Inflammatory macrophage treated with lipopolysaccharide for 4 hours (primary cell): ENCODE measurements at places on chromosomes 11 and 22.

DNA sequence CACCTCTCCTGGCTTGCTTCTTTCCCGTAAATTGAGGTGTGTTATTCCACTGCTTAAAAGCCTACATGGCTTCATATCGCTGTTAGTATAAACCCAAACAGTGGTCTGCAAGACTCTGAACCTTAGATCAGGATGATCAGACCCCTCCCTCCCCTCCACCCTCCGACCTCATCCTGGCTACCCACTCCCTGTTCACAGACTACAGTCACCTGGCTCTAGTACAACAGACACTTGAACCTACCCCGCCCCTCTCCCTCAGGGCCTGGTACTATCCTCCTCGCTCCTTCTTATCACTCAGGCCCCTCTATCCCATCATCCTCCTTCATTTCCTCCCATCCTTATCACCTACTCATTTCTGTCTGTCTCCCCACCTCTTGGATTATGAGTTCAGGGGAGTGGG lies 20.1 kb downstream of the PTPRJ start:
- DNase-seq, result no peak

DNA sequence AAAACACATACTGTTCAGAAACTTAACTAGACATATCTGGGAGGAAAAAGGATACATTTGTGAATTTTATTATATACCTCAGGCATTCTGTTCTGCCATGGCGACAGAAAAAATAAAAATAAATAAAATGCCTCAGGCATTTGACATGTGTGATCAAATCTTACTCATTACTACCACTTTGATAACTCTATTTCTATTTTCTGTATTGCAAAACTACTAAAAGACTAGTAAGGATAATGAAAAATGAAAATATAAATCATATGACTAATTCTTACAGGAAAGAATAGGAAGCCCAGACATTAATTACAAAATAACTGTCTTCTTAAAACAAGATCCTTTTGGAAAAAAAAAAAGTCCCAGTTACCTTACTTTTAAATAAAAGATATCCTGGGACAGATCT lies 5.3 kb downstream of the PICALM start:
- DNase-seq, result peak; percentile 67

DNA sequence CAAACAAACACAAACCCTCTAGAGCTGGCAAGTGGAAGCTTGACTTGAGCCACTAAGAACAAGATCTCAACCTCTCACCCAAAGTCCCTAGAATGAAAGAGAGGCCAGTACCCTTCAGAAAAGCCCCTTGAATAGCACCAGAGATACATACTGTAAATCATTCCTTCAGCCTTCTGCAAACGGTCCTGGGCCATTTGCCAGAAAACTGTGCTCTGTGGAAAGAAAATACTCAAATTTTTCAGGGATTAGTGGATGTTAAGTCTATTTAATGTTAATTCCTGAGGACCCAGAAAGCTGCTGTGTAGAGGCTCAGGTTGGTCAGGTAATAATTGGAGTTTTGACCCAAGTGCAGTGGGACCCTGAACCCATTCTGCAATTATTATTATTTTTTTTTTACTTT lies 16.9 kb downstream of the SERPINH1 start:
- no peak for DNase-seq

DNA sequence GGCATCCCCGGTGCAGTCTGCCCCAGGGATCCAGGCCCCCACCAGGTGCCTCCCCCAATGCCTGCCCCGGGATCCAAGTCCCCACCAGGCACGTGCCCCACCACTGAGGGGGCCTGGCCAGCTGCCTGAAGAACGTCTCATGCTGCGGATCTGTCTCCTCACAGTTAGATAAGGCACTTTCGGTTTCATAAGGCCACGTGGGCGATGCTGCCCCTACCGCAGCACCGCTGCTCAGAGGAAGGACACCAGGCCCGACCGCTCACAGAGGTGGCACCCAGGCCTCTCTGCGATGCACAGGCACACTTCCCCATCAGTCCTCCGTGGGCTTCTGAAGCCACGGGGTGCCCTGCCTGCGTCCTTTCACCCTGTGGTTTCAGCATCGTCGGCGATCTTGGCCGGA lies 68.1 kb upstream of the BID start:
- DNase-seq, result peak; percentile 21

DNA sequence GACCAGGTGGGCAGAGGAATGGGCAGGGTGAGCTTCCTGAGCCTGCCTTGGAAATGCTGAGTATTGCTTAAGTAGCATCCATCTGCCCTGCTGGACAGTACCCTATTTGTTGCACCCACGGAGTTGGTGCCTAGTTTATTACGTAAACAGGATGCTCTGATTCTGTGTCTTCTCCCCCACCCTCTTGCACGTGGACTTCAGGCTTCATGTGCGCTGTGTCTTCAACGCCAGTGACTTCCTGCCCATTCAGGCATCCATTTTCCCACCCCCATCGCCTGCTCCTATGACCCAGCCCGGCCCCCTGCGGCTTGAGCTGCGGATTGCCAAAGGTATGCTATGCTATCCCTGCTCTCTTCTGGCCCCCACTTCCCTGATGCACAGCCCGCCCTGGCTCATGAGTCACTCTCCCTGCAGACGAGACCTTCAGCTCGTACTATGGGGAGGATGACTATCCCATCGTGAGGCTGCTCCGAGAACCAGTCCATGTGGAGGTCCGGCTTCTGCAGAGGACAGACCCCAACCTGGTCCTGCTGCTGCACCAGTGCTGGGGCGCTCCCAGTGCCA lies 5.7 kb downstream of the ZP1 start:
- peak; percentile 45 for DNase-seq

DNA sequence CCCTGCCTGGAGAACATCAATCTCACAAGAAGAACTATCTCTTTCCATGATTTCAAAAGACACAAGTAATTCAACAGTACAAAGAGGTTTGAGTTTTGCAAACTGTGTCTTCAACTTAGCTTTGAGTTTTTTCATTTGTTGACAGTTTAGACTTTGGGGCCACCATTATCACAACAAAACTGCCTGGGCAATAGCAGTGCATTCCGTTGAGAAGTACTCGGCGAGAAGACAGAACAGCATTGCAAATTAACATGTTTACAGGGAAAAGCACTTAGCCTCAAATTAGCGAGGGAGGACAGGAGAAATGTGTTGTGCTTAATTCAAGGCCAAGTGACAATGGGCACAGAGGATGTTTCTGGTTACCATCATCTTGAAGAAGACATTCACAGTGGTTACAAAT lies 133.2 kb upstream of the MPPED2 start:
- DNase-seq, result no peak

DNA sequence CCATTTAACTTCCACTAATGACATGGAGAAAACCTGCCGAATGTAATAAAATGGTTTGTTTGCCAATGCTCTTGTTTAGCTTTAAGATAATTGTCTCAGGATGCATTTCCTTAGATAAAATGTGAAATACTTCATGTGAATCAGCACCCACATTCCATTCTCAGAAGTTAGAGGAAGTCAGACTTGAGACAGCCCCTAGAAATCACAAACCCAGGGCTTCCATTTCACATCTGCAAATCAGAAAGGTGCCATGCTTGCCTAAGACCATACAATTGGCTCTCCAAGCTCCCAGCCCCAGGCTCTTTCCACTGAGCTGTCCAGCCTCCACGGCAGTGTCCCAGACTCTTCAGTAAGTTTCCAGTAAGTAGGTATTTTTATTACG lies 35.6 kb upstream of the ADORA2A start:
- peak; percentile 70 for DNase-seq

DNA sequence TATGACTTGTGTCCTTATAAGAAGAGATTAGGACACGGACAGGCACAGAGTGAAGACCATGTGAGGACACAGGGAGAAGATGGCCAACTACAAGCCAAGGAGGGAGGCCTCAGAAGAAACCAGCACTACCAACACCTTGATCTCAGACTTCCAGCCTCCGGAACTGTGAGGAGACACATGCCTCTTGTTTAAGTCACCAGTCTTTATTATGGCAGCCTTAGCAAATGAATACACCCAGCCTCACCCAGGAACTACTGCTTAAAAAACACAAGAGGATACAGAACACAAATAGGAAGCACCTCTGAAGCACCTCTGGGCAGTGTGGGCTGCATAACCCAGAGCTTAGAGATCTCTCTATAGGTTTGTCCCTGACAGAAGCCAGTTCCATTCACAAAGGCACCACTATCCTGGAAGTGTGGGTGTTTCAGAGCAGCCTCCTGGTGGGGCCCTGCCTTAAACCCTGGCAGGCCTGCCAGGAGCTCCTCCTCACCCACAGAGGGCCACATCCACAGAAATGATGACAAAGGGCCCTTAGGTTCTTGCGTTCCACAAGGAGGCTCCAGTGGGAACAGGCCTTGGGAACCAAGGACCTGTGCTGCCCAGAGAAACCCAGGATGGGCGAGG lies 58.8 kb downstream of the CHRDL2 start:
- no peak for DNase-seq

DNA sequence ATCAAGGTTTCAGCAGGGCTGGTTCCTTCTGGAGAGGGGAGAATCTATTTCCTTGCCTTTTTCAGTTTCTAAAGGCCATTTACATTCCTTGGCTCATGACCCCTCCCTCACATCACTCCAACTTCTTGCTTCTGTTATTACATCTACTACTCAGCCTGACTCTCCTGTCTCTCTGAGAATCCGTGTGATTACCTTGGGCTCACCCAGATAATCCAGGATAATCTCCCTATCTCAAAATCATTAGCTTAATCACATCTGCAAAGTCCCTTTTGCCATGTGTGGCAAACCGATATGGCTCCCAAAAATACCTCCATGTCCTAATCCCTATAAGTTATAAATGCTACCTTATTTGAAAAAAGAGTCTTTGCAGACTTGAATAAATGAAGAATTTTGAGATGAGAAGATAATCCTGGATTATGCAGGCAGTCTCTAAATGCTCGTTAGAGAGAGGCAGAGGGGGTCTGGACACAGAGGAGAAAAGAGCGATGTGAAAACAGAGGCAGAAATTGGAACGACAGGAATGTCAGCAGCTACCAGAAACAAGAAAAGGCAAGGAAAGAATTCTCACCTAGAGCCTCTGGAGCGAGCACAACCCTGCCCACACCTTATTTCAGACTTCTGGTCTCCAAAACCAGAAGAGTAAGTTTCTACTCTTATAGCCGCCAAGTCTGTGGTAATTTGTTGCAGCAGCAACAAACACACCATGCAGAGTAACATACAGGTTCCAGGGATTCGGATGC lies 23.6 kb upstream of the ARHGAP32 start:
- no peak for DNase-seq

DNA sequence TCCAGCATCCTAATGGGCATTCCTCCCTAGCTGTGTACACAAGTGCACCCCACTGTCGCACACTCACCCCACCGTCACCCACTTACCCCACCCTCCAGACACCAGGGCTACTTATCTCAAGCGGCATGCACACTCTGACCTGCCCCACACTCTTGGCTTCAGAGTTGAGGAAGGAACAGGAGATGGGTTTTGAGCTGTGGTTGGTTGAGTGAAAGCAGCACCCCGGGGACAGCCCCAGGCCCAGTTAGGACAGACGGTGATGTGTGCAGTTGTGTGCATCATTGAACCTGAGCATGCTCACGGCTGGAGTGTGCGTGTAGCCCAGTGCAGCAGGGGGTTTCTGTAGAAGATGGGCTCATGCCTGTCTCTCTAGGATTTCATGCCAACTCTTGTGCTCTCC lies 32.5 kb downstream of the AHNAK start:
- no peak for DNase-seq

DNA sequence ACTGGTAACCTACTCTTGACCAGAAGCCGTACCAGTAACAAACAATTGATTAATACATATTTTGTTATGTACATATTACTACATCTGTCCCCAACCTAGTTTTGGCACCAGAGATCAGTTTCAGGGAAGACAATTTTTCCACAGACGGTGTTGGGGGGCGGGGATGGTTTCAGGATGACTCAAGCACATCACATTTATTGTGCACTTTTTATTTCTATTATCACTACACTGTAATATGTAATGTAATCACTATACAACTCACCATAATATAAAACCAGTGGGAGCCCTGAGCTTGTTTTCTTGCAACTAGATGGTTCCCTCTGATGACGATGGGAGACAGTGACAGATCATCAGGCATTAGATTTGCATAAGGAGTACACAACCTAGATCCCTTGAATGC lies 15.5 kb downstream of the DGCR8 start:
- no peak for DNase-seq

DNA sequence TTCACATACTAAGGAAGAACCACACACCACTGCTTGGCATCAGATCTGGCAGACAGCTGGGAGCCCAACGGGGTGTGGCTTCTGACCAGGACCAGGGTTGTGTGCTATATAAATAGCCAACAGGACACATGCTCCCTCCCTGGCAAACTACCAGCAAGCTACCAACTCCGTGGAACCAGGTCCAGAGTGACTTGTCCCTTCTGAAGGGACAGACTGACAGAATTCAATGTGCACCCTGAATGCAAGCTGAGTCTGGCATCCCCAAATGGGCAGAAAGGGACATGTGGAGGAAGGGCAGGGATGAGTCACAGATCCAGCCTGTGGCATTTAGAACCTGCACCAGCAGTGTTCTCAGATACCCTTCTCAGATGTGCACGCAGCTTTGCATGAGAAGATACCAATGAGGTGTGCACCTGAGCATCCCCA lies 92.9 kb downstream of the MICAL3 start:
- DNase-seq, result no peak

DNA sequence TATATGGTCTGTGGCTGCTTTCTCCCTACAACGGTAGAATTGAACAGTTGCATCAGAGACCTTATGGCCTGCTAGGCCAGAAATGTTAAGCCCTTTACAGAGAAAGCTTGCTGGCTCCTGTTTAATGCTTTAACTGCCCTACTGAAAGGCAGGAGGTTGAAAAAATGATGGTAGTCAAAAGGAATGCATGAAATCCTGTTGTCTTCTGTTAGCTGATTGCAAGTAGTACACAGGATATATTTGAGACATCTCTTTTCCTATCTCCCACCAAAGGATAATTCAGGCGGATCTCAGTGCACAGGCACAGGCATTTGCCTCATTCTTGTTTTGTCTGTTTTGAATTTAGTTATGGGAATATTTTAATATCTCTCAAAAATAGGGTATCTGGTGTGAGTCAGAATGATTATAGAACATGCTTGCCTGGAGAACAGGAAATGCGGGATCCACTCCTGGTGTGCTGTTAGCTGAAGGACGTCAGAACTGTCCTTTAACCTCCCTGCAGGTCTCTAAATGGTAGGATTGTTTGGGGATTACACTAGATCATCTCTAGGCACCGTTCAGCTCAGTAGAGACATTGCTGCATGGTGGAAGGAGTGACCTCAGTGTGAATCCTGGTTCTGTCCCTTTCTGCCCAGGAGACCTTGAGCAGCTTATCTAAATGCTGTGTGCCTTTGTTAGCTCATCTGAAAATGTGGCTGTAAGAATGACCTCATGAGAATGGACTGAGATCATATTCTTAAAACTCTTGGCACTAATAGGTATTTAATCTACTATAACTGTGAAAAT lies 49.5 kb downstream of the PACS1 start:
- no peak for DNase-seq

DNA sequence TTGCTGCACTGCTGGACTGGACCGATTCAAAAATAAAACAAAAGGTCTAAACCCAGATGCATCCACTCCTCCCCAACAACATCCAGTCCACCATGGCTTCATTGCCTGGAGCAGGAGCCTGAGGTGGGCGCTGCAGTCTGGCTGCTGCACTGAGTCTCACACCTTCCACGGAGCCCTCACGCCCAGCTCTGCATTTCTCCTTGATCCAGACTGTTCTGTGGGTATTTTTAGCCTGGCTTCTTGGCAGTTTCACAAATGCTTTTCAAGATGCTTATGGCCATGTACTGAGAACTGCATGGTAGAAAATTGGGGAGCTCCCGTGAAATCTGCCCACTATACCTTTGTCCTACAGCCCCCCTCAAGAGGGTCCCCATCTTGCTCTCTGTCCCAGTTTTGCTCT lies 53.3 kb upstream of the JAM3 start:
- DNase-seq, result no peak
